CD4-positive, CD25-positive, alpha-beta regulatory T cell (primary cell): ENCODE measurements at places on chromosomes 6 and 20.

GRCh38 chr6:89252907-89253306 lies 35.7 kb upstream of the GABRR1 start:
- no peak for DNase-seq

DNA sequence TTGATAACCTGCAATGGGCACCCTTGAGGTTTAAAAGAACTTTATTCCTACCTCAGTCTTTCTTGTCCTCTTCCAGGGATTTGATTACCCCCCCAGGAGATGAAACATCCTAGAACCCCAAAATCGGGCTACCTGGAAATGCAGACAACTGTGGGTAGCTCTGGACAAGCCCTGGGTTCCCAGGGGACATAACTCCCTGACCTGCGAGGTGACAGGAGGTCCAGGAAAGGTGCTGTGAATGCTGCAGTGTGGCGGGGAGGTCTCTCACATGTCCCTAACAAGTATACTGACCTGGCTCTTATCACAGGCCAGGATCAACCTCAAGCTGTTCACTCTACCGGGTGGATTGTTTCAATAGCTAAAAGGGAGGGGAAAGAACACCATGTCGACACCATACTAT lies 11.6 kb downstream of the JAG1 start:
- no peak for DNase-seq

GRCh38 chr6:131784561-131784960 lies 23.3 kb upstream of the ENPP1 start:
- DNase-seq, result no peak

DNA sequence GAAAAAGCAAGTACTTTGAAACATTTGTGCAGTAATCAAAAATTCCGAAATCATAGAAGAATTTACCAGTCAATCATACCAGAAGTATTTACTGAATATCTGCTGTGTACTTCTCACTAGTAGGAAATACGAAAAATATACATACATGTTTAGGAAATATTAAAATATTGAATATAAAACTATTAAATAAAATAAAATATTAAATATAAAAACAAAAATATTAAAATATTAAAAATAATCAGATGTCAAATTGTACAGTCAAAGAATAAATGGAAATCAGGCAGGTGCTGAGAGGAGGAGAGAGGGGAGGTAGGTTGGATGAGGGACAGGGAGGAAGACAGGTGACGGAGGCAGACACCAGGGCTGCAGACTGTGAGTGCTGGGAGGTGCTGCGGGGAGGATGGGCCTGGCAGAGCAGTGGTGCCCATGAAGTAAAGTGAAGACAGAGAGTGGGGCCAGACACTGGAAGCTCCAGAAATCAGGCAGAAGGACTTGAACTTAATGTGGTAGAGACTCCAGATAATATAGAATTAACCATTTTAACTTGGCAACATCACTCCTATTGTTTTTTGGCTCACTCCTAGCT lies 55.9 kb downstream of the PRKN start:
- no peak for DNase-seq

DNA sequence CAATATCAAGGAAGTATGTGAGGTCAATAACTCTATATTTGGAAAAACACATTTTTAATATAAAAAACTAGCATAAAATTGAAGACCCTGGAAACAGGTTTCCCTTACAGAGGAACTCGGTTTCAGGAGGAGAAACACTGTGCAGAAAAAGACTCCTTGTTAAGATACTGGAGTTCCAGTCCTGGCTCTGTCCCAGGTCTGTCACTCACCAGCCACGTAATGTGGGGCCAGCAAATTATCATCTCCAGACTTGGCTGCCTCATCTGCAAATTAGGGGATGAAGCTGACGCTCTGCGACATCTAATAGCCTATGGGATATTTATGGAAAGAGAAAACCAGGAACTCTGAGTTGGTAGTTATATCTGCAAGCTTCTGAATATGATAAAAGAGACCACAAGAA lies 702.7 kb downstream of the EPHA7 start:
- no peak for DNase-seq

DNA sequence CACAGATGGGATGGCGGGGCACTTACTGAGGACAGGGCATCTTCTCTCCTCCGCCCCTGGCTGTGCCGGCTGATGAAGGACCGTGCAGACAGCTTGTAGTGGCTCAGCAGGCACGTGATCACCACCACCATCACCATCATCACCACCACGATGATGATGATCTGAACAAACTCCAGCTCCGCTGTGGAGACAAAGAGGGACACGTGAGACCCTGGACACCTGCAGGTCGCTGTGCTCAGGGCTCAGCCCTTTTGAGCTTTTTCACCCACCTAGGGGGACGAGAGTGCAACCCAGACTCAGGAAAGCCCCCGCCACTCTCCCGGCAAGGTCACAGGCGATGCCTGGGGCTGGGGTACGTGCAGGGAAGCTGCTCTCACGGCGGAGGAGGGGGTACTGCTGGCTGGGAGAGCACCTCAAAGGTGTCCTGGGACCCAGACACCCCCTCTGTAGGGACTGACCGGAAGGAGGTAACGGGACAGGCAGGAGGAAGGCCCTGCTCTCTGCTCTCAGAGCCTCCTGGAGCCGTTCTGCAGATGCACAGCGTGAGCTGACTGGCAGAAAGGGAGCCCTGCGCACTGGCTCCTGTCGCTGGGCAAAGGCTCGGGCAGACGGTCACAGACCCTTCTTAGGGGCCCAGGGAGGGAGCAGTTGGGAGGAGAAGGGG lies 39.4 kb upstream of the ZBP1 start:
- DNase-seq, result no peak

DNA sequence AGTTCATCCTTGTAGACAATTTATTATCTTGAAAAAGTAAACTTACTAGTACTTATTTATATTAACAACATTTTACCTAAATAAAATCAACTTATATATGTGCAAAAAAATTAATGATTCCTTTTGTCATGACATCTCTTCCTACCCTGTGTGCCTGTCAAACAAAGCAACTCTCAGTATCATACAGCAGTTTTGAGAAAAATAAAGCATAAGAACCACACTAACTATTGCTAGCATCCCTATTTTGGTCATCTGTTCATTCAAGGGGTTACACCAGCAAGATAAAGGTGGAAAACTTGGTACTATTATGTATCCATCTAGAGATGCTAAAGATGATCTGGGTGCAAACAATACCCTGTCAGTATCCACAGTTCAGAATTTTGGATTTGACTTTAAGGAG lies 7.4 kb upstream of the HLA-DRB1 start:
- DNase-seq, result no peak
